ENCODE measurements at places on chromosomes 7 and 10.

DNA sequence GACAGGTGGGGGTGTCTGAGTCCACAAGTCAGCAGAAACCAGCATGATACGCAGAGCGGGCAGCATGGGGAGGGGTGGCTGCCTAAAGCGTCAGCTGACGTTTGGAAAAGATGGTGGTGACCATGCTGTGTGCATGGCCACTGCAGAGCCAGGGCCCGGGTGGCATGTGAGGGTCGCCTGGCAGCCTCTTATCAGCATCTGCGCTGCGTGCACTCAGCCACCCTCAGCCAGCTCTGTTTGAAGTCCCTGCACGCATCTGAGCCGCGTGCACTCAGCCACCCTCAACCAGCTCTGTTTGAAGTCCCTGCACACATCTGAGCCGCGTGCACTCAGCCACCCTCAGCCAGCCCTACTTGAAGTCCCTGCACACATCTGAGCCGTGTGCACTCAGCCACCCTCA lies 61.5 kb downstream of the WDR37 start:
- DNase-seq, result peak; percentile 29

DNA sequence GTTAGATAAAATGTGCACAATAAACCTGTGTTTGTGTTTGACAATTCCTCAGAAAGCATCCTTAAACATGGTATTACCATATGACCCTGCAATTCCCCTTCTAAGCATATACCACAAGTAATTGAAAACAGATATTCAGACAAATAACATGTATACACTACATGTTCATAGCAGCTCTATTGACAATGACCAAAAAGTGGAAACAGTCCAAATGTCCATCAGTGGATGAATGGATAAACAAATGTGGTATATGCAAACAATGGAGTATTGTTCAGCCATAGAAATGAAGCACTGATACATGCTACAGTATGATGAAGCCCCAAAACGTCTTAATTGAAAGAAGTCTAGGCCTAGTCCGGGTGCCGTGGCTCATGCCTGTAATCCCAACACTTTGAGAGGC lies 280.1 kb downstream of the OTUD1 start:
- DNase-seq, result no peak

GRCh38 chr10:51759896-51760534 lies 60.6 kb upstream of the CSTF2T start:
- DNase-seq, result no peak

DNA sequence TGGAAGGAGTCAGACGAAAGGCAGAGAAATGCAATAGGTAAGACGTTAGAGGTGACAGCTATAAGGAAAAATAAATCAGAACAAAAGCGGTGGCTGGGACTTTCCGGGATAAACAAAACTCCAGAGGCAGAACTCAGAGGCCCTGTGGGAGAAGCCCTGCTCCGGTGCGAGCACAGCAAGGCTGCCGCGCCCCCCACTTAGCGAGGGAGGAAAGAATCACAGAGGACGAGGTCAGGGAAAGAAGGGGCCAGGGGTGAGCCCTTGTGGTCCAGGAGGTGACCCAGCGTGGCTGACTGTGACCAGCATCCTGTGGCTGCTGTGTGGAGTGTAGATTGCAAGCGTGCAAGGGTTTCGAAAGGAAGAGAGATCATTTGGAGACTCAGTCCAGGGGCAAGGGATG lies 591.8 kb upstream of the ADARB2 start:
- no peak for DNase-seq

DNA sequence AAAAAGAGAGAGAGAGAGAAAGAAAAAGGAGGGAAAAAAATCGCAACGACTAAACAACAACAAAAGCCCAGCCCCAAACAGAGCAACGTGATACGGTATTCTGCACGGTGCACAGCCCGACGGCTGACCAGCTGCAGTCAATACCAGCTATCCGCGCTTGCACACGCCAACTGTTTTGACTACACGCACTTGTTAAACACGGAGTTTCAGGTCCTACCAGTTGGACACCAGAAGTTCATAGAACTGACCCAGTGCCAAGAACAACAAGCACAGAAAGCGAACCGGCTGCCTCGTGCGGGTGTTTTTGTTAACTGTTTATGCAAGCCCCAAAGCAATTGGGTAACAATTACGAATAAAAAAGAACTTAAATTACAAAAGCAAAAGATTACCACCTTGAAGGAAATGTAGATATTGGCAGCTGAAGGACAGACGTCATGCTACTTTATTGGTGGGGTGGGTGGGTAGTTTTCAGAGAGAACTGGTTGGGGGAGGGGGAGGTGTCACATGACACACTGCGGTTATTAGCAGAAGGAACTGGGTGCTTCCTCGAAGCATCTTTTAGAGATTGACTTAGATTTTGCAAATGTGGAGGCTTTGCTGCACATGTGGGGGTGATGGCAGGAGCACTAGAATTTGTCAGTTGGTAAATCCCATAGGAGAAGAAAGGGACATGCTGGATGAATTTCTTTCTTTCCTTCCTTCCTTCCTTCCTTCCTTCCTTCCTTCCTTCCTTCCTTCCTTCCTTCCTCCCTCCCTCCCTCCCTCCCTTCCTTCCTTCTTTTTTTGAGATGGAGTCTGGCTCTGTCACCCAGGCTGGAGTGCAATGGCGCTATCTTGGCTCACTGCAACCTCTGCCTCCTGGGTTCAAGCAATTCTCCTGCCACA lies 110.6 kb upstream of the EFCAB10 start:
- peak; percentile 65 for DNase-seq

DNA sequence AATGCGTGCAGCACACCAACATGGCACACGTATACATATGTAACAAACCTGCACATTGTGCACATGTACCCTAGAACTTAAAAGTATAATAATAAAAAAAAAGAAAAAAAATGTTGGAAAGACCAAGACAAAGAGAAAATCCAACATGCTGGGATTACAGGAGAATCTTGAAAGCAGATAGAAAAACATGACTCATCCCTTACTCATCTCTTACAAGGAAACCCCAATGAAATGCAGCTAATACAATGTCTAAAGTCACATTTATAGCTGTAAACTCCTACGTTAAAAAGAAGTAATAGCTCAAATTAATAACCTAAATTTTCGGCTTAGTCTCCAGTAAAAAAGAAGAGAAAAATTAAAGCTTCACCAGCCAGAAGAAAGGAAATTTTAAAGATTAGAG lies 47.5 kb upstream of the DGKB start:
- DNase-seq, result no peak

GRCh38 chr7:29362380-29362779 lies 167.8 kb downstream of the CHN2 start:
- DNase-seq, result no peak

- peak; percentile 48 for DNase-seq
Observed at GRCh38 chr10:78450807-78451485, 417.3 kb downstream of the RPS24 start.

- peak; percentile 44 for DNase-seq
Observed at GRCh38 chr7:157009170-157009777, 1.2 kb downstream of the MNX1 start.

DNA sequence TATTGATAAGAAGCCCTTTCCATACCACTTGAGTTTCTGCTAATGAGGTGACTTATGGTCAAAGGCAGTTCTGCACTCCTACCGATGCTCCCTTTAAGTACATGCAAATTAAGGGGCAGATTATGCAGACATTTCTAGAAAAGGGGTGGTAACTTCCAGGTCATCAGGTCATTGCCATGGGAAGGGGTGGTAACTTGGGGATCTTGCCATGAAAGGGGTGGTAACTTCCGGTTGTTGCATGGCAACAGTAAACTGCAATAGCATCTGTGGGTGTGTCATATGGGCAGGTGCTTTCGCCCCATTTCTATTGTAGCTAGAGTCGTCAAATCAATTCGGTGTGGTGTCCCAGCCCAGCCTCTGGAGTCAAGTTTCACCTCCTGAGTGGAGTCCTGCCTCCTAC lies 150.9 kb downstream of the UBE2H start:
- DNase-seq, result no peak

- no peak for DNase-seq
Observed at GRCh38 chr7:12481722-12482121, 78.1 kb upstream of the VWDE start.
